ENCODE measurements at places on chromosomes 3 and 15. TPM values are rescaled to one million over a fixed set of nuclear protein-coding genes. Genes with fewer than 3 reads are reported as not detected.

DNA sequence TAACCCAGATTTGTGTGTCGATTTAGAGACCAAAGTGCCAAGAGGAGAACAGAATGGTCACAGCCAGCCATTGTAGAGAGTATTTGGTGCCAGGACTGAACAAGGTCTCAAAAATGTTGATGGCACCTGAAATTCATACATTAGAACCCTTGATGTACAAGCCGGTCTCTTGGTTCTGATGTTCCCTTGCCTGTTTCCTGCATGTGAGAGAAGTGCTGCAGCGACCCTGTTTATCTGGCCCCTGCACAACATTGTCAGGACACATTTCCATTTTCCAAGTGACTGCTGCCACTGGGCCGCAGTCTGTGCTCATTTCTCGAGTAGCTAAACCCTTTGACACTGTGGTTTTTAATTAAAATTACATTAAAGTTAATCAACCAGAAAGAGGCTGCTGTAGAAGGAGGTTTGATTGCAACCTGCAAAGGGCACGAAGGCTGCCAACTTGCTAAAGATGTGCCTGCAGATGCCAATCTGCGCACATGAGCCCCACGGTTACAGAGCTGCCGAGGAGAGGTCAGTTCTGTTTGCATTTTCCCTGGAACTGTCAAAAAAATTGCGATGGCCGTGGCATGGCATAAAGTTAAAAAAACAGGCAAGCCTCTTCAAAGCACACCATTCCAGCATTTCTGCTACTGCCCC is 136.4 kb upstream of the CMC1 start:
- H3K4me1 ChIP-seq: peaks cover 8% of the 10 kb centered on the region
- no peak for DNase-seq
- H3K27ac ChIP-seq: no peak overlapping the region
- no peak overlapping the region for H3K4me3 ChIP-seq

DNA sequence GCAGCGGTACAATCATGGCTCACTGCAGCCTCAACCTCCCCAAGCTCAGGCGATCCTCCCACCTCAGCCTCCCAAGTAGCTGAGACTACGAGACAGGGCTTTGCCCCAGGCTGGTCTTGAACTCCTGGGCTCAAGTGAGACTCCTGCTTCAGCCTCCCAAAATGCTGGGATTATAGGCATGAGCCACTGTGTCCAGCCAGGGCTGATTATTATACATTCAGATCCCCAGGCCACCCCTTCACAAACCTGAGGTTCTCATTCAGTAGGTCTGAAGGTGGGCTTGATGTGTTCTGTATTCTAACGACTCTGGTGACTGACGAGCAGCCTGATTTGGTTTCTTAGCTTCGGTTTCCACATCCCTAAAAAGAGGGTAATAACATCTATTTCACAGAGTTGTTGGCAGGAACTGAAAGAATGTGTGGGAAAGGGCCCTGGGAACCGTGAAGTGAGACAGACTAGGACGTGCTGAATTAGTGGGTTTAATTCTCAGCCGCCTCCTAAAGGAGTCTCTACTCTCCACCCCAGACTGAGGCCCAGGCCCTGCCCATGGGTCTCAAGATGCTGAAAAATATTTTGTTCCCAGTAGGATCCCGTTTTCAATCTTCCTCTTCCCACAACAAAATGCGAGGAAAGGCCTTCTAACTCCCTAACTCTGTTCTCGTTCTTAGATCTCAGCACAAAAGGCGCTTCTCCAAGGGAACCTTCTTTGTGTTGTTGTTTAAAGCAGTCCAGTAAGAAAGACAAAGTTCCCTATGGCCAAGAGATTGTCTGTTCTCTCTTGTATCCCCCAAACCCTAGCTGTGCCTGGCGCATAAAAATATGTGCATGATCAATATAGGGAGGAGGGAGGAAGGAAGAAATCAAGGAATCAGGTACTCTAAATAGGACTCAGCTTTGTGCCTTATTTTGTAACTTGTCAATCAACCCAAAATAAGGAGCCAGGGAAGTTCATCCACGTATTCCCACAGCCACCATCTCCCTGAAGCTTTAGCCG is 210.0 kb upstream of the TOPAZ1 start:
- H3K4me1 ChIP-seq: no peaks in the 10 kb centered on the region
- H3K27me3 ChIP-seq: peaks cover 24% of the 10 kb centered on the region
- H3K27ac ChIP-seq: no peak overlapping the region
- no peaks in the 10 kb centered on the region for H3K36me3 ChIP-seq
- DNase-seq: no peak

GRCh38 chr3:171526146-171526545 is 65.9 kb upstream of the TNIK start:
- no peaks in the 10 kb centered on the region for H3K36me3 ChIP-seq
- no peak overlapping the region for H3K4me3 ChIP-seq
- H3K4me1 ChIP-seq: peaks cover 5% of the 10 kb centered on the region

GRCh38 chr15:37581866-37582532 is 352.4 kb upstream of the TMCO5A start:
- no peaks in the 10 kb centered on the region for H3K27me3 ChIP-seq
- no peak for DNase-seq
- no peak overlapping the region for H3K4me3 ChIP-seq
- no peaks in the 10 kb centered on the region for H3K36me3 ChIP-seq

DNA sequence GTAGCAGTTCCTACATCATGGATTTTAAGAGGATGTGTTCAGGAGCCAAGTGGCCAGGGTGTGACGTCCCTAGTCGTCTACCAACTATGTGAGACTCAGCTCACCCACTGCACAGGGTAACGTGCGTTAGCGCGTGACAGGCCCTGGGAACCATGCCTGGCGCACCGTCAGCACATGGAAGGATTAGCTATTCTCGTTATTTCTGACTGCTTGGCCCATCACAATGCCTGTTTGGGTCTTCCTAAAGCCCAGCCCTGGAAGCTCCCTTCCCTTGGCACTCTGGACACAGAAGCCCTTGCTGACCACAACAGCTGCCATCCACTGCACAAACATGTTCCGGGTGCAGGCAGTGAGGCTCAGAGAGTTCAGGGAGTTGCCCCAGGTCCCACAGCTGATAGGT is 91.0 kb upstream of the RPL32 start:
- DNase-seq: no peak
- H3K27ac ChIP-seq: no peak overlapping the region
- H3K36me3 ChIP-seq: peaks cover 59% of the 10 kb centered on the region
- no peaks in the 10 kb centered on the region for H3K27me3 ChIP-seq
- H3K4me1 ChIP-seq: no peaks in the 10 kb centered on the region

SCAANT1 gene
- not detected for total RNA-seq
